NCI-H1105 (cell line): ENCODE measurements at places on chromosomes 16 and 17.

DNA sequence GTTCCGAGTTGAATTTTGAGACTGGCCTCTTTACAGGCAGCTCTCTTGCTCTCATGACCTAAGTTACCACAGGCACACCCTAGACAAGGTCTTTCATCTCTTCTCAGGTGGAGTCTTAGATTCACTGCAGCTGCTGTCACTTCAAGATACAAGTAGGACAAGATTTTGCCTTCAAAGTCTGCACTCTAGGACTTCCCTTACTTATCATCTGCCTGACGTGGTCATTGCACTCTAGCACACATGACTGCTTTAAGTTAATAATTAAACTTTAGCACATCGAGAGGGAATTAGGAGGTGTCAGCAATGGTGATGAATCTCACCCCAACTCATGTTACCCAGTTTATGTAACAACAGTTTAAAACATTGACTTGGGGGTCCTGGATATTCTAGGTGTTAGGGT, 25.6 kb downstream of the RNF135 start:
- no peak for DNase-seq

GRCh38 chr17:64261417-64262145, 1.5 kb downstream of the TEX2 start:
- DNase-seq = no peak

DNA sequence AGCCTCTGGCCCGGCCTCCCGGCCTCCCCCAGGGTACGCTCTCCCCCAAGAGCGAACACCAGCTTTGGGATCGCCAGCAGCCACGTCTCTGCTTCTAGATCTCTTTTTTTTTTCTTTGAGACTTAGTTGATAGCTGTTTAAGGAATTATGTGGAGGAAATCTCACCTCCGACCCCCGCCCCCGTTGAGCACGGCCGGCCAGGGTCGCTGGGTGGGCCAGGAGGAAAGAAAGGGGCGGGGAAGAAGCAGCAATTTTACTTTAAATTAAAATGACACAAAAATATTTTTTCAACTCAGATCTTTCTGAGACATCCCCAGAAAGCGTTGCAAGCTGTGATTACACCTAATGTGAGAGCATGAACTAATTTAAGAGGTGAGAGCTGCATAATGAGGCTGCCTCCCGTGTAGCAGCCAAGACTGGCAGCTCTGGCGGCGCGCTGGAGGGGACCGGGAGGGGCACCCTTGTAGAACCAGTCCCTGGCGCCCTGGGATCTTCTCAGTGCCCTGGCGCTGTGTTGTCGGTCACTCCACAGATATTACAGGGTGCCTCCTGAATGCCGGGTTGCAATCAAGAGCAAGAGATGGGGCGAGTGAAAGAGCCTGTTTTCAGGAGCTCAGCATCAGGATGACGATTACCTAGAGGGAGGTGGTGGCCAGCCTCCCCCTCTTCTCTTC, 1.9 kb upstream of the CBLN1 start:
- DNase-seq = peak; percentile 48

DNA sequence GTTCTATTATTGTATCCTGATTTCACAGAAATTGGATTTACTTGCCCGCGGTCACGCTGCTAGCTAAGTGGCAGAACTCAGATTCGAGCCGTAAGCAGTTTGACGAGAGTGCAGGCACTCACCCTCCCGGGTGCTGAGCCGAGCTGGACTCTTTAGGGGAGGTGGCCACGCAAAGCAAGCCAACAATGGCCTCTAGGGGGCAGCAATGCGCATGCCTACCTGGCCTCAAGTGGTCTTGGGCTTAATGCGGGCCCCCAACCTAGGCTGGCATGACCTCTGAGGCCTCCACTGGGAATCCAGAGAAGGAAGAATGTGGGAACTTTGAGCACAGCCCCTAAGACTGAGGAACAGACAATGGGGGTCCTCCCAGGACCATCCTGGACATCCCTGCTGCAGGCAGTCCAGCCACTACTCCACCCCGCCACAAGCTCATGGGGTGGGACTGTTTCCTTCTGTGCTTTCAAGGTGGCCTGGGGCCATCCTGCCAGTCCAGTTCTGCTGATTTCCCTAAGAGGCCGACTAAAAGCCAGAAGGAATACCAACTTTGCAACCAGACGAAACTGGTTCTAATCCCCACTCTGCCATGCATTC, 276.5 kb downstream of the XYLT1 start:
- DNase-seq = no peak

DNA sequence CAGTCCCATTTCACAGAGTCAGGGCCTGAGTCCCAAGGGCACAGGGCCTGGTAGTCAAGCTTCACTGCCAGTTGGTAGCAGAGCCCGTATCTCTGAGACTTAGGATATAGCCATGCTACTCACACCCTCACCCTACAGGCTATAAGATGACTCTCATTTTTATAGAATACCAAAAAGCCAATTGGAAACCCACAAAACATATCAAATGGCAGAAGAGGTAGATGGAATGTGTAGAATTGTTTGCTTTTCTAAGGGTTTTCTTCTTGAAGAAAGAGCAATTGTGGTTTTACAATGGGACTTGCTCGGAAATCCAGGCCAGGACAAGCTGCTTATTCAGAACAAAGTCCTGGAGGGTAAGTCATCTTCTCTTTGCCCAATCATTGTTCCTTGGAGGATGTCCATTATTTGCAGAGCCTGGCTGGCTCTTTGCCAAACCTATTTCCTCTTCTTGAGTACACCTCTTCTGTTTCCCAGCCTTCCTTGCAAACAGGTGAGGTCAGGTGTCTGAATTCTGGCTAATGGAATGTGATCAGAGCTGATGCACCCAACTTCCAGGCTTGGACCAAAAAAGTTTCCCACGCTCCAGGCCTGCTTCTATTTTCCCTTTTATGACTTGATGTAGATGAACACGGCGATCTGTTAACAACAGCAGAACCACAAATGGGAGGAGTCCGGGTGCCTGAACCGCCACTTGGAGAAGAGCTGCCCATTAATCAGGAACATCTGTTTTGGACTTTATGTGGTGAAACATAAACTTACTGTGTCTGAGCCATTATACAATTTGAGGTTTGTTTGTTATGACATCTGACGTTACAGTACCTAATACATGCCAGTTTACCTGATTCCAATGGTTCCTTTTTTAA, 16.9 kb upstream of the CCL22 start:
- DNase-seq = no peak

- DNase-seq = no peak
Observed at GRCh38 chr16:54241525-54241924, 45.1 kb downstream of the IRX3 start.

DNA sequence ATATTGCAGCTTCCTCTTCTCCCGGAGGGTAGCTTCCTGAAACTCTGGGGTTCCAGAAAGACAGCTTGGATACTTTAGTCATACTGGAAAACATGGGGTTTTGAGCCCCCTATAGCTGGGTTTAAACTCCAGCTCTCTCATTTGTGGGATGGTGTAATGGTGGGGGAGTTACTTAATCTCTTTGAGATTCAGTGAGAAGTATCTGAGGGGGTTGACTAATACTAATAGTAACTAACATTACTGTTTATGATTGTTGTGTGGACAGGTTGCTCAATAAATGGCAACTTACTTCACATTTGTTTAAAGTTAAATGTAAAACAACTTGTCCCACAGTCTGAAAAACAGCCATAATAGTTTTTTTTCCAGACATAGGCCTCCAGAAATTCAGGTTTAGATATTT, 5.1 kb upstream of the SUZ12 start:
- DNase-seq = no peak

DNA sequence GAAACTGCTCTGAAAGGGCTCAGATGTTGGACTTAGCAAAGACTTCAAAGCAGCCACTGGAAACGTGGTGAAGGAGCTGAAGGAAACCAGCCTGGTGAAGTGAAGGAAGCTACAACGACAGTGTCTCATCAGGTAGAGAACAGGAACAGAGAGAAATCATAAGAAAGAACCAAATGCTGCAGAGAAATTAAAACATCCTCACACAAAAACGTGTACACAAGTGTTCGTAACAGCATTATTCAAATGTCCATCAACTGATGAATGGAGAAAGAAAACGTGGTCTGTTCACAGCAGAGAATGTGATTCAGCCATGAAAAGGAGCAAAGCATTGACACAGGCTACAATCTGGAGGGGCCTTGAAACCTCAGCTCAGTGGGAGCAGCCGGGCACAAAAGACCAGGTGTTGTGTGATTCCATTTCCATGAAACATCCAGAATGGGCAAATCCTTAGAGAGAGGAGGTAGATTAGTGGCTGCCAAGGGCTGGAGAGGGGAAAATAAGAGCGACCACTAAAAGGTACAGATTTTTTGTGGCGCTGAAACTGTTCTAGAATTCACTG, 26.9 kb downstream of the IFT140 start:
- DNase-seq = no peak

DNA sequence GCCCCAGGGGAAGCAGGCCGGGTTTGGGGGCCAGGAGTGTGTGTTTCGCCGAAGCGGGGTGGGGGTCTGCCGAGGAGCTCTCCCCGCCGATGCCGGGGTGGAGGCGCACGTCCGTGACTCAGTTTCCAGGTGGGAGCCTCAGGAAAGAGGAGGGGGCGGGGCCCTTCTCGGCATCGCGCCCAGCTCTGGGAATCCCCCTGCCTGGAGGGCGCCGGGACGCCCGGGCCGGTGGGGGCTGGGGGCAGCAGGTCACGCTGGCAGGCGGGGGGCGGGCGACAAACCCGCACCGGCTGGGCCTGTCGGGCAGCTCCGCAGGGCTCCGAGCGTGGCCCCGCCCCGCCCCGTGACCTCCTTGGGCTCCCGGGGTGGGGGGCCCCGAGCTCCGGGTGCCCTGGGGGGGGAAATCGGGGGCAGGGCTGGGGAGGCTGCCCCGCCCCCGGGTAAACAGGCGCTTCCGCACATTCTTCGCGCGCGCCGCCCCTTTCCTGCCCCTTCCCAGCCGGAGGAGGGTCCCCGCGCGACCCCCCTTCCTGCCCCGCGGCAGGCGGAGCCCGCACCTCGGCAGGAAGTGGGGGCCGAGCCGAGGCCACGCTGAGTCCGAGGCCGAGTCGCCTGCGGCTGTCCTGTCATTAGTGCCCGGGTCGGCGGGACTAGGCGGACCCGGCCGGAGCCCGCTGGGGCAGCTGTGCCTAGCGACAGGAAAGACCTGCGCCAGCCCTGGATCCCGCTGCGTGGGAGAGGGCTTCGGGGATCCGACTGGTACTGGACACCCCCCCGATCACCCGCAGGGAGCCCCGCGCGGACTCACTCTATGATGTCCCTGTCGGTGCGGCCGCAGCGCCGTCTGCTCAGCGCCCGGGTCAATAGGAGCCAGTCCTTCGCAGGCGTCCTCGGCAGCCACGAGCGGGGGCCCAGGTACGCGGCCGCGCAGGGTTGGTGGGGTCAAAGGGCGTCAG, 9.3 kb downstream of the RIPOR1 start:
- no peak for DNase-seq

DNA sequence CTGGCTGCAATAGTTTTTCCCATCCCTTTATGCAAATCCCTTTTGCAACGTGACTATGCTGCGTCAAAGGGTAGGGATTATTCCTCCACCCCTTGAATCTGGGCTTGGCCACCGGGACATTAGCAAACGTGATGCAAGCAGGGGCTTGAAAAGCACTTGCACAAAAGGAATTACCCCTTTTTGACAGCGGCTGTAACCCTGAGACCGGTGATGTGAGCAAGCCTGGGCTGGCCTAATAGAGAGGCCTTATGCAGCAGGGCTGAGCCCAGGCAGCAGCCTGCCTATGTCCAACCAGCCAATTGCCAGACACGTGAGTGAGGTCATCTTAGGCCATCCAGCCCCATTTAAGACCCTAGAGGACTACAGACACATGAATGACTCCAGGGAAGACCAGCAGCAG, 30.4 kb upstream of the PAFAH1B1 start:
- DNase-seq = no peak

- no peak for DNase-seq
Observed at GRCh38 chr17:82495844-82496528, 23.5 kb upstream of the FOXK2 start.

GRCh38 chr16:50800074-50800473, 58.2 kb downstream of the CYLD start:
- DNase-seq = no peak

DNA sequence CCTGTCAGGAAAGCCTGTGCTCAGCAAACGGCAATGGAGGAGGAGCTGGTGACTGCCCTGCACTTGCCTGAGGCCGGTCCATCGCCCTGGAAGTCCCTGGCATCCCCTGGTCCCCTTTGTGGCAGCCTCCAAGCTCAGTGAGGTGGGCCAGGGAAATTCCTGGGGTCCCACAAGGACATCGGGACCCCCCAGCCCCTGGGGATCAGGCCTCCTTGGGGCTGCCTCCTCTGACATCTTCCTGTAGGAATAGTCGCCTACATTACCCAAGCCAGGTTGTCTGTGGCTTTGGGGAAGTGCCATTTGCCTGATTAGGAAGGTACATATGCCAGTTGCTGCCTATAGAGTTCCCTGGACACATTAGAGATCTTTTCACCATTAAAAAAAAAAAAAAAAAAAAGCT, 7.1 kb upstream of the KRT9 start:
- no peak for DNase-seq

DNA sequence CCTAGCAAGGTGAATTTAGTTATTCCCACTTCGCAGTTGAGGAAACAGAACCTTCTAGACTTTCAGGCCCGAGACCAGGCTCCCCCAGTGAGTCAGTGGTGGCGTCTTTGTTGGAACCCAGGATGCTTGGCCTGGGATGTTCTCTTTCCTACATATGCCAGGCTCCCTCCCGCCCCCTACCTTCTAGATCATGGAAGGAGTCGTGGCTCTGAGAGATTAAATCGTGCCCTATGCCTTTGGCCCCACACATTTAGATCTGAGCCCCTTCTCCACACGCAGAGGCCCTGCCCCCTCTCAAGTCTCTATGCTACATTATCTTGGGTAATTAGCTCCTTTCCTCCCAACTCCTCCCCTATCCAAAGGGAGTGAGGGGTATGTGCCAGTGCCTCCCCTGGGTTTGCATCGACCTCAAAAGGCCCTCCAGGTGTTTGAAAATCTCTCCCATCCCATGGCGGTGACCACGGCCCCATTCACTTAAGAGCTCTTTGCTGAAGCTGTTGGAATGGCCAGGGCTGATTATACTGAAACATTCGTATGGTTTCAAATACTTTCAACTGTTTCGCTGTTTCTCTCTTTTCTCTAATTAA, 3.0 kb downstream of the NGFR start:
- DNase-seq = no peak

GRCh38 chr16:15783985-15784384, 72.8 kb downstream of the MYH11 start:
- no peak for DNase-seq

DNA sequence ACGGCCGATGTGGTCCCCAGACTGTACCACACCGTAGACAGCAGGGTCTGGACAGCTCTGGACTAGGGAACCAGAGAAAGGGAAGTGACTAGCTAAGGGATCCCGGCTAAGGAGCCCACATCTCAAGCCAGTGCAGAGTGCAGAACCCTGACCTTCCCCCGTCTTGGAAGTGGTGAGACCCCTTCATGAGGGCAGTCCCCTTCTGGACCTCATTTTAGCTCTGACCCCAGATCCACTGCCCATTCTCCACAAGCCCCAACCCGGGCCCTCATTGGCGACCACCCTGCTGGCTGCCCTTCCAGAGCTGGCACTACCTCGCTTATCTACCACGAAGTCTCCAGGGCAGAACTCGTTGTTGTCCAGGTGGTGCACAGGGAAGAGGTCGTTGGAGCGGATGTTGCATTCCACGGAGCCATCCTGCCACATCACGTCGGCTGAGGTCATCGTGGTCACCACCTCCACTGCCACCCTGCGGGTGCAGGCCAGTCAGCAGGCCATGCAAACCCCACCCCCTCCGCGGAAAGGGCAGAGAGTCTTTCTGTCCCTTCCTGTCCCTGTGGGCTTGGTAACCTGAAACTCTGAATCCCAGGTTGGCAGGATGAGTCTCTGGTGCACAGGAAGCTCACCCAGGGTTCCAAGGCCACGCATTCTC, 14.2 kb downstream of the SPHK1 start:
- DNase-seq = no peak

- no peak for DNase-seq
Observed at GRCh38 chr17:65058593-65058992, 2.1 kb upstream of the GNA13 start.

- no peak for DNase-seq
Observed at GRCh38 chr16:29891525-29892457, 7.6 kb downstream of the SEZ6L2 start.
